Thoracic aorta (tissue), 2 donors: ENCODE measurements at places on chromosomes 13 and 19.

DNA sequence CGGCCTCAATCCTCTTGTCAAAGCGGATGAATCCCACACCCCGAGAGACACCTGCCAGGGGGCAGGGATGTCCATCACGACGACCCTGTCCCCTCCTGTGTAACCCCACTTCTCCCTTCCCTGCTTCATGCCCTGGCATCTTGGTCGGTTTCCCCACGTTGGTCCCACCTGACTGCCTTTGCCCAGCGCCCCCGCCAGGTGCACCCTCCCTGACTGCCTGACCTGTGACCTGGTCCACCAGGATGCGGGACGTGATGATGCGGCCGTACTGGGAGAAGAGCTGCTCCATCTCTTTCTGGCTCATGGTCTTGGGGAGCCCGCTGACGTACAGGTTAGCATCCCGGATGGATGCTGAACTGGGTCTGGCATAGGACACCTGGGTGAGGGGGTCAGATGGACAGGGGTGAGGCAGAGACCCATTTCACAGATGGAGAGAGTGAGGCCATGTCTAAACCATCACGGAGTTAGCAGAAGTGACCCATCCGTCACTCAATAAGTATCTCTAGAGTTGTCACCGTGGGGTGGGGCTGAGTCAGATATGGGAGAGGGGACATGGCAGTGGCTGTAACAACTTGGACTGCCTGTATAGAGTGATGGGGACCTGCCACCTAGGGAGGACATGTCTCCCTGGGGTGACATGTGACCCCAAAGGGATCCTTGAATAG, 22.5 kb downstream of the ELAVL3 start:
- no peaks in the 10 kb centered on the region for H3K27me3 ChIP-seq
- no peaks in the 10 kb centered on the region for H3K4me1 ChIP-seq
- no peak for DNase-seq
- no peaks in the 10 kb centered on the region for H3K36me3 ChIP-seq
- no peak overlapping the region for H3K4me3 ChIP-seq

DNA sequence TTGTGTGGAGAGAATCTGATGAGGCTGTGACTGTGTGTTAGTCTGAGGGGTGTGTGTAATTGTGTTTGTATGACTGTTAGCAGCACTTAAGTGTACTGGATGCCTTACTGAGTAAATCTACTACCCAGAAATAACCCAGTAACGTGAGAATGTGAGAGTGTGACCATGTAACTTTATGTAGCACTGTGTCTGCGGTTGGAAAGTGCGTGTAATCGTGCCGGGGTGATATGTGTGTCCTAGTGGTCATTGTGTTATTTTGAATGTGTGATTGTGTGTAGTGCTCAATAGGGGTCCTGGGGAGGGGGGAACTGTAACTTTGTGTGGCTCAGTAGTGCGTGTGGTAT, 550 bp downstream of the ZNF383 start:
- H3K4me3 ChIP-seq: peak overlapping the region; percentile 89
- no peaks in the 10 kb centered on the region for H3K27me3 ChIP-seq
- H3K4me1 ChIP-seq: peaks cover 6% of the 10 kb centered on the region
- no peak for DNase-seq
- H3K36me3 ChIP-seq: no peaks in the 10 kb centered on the region
- peak overlapping the region; percentile 95 for H3K27ac ChIP-seq

DNA sequence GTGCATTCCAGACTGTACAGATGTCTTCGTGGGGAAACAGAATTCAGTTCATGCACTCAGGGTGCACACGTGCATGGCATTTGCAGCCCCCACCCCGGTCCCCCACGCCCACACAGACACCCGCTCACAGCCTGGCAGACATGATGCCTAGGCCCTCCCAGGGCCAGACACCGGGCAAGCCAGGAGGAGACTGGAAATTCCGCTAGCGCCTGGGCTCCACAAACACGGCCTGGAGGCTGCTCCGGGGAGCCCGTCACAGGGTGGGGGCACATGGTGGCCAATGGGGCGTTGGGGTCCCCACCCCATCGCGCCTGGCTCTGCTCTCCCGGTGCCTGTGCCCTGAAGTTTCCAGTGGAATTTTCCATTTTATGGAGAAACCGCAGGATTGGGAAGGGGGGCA, 3.6 kb downstream of the CILP2 start:
- no peaks in the 10 kb centered on the region for H3K27me3 ChIP-seq
- H3K4me1 ChIP-seq: peaks cover 32% of the 10 kb centered on the region
- no peak for DNase-seq
- no peaks in the 10 kb centered on the region for H3K36me3 ChIP-seq

- H3K27ac ChIP-seq: peak within 1 kb of the TSS; percentile 42
- H3K36me3 ChIP-seq: peaks cover 7% of the 10 kb centered on the region
- no peaks in the 10 kb centered on the region for H3K27me3 ChIP-seq
- no peak for DNase-seq
- H3K4me3 ChIP-seq: peak within 1 kb of the TSS; percentile 94
Measured at GRCh38 chr19:17718947-17719711, at the start of gene MAP1S. Gene MAP1S (plus strand): TSS chr19:17719480. CDS start chr19:17719503, 23 bp downstream.

- no peaks in the 10 kb centered on the region for H3K36me3 ChIP-seq
- no peak for DNase-seq
- H3K27ac ChIP-seq: no peak overlapping the region
- H3K4me1 ChIP-seq: no peaks in the 10 kb centered on the region
Measured at GRCh38 chr13:98312606-98313005, 135.5 kb upstream of the RNF113B start.

DNA sequence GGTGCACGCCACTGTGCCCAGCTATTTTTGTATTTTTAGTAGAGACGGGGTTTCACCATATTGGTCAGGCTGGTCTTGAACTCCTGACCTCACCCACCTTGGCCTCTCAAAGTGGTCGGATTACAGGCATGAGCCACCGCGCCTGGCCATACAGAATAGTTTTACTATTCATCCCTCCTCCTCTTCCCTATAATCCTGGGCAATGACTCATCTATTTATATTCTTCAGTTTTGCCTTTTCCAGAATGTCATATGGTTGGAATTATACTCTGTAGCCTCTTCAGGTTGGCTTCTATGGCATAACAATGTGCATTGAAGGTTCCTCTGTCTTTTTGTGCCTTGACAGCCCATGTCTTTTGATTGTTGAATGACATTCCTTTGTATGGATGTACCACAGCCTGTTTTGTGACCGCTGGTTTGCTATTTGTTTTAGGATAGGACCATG, 22.2 kb upstream of the LRP3 start:
- no peak overlapping the region for H3K4me3 ChIP-seq
- H3K4me1 ChIP-seq: peaks cover 9% of the 10 kb centered on the region
- H3K36me3 ChIP-seq: no peaks in the 10 kb centered on the region

DNA sequence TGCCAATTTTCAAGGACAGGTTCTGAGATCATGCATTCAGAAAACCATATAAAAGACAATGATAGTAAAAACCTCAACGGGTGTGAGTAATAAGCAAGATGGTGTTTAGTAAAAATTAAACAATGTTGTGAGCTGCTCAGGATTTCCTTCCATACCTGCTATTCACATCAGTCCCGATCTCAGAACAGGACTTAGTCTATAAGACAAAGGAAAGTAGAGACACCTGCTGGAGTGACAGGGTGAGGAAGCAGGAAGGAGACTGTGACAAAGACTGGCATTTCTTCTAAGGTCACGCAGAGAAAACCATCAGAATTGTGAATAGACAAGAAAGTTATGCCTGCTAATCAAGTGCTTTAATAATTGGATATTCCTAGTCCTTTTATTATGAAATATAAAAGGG, 648.0 kb downstream of the DACH1 start:
- no peak overlapping the region for H3K27ac ChIP-seq
- DNase-seq: no peak
- no peaks in the 10 kb centered on the region for H3K4me1 ChIP-seq
- H3K4me3 ChIP-seq: no peak overlapping the region
- H3K27me3 ChIP-seq: no peaks in the 10 kb centered on the region

DNA sequence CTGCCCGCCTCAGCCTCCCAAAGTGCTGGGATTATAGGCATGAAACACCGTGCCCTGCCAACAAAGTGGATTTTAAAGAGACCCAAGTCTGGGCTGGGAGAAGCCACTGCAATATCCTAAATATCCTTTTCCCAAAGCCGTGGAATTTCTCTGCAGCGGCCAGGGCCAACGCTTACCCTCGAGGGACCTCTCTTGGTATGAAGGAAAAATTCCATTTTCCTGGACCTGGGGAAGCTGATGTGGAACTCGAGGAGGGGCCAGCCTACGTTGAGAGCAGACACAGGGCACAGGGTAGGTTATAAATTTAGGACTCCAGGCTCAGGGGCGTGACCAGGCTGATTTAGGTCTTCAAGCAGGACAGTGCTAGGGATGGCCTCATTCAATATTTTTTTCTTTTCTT, 17.7 kb upstream of the UPF1 start:
- no peaks in the 10 kb centered on the region for H3K36me3 ChIP-seq
- H3K4me3 ChIP-seq: no peak overlapping the region
- DNase-seq: no peak
- peaks cover 24% of the 10 kb centered on the region for H3K4me1 ChIP-seq
- H3K27me3 ChIP-seq: no peaks in the 10 kb centered on the region
- no peak overlapping the region for H3K27ac ChIP-seq

DNA sequence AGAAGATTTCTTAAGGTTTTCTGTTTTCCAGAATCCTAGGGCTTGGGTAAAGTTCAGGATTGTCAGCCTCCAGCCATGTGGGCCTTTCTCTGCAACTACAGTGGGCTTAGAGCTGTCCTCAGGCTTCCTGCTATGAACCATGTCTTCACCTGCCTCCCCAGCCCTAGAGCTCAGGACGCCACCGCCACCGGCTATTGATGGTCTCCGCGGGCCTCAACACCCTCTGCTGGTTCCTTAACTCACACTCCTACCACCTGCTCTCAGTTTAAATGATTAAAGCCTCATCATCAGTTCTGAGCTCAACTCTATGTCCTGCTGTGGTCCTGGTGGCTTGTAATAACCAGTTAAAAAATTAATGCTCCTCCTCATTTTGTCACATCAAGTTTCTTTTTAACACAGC, 221.0 kb downstream of the EFNB2 start:
- no peak for DNase-seq
- no peak overlapping the region for H3K4me3 ChIP-seq
- no peaks in the 10 kb centered on the region for H3K4me1 ChIP-seq
- no peak overlapping the region for H3K27ac ChIP-seq

- H3K4me1 ChIP-seq: peaks cover 8% of the 10 kb centered on the region
- H3K27ac ChIP-seq: no peak overlapping the region
- peak overlapping the region; percentile 49 for H3K4me3 ChIP-seq
- H3K36me3 ChIP-seq: no peaks in the 10 kb centered on the region
Measured at GRCh38 chr19:2507109-2507508, 31.2 kb downstream of the GADD45B start.
